ENCODE measurements at places on chromosomes 1 and 21.

GRCh38 chr1:201508809-201509208 is 1.9 kb upstream of the CSRP1 start:
- no peak for DNase-seq

DNA sequence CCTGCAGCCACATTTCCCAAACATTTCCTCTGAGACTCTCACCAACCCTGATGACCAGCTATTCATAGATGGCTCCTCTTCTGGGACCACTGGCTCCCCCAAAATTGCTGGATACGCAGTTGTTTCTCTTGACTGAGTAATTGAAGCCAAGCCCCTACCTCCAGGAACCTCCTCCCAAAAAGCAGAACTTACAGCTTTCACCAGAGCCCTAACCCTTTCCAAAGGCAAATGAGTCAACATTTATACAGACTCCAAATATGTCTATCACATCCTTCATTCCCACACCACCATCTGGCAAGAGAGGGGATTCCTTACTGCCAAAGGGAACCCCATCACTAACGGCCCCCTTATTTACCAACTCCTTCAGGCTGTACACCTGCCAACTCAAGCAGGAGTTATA is 20.3 kb upstream of the CA6 start:
- peak; percentile 61 for DNase-seq

DNA sequence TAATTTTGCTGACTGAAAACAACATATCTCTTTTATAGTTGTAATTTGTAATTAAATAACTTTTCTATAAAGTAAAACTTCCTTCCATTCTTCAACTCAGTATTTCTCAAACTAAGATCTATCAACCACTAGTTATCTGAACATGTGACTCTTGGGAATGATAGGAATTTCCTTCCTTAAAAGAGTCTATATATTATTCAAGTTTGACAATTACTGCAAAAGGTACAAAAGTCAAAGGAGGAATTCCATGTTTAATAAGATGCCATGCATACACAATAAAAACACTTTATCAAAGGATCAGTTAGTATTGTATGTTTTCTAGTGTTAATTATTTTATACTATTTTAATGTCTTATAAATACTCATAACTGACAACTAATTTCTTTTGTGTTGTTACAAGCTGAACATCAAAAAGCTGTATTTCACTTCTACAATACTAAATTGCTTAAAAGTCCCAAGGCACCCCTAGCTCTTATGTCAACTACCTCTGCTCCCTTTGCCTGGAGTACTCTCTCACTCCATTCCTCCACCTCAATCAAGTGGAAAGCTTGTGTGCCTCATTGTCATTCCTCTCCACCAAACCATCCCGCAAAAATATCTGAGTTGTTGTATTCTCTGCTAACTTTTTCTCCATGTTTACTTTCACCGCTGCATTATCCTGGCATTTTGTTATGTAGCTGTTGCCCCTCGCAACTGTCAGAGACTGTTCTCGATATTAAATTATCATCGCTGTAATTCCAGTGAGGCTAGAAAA is 67.9 kb downstream of the SLC44A5 start:
- DNase-seq = no peak

- peak; percentile 67 for DNase-seq
These were observed 272.1 kb downstream of the GRIK1 start for GRCh38 chr21:29667651-29668050.
